Esophagus squamous epithelium (tissue), 5 donors: ENCODE measurements at places on chromosomes 2 and 18.

- DNase-seq, result no peak
These were observed 257.3 kb upstream of the HNMT start for GRCh38 chr2:137706786-137707613.

- DNase-seq, result no peak
These were observed 106.1 kb upstream of the EML6 start for GRCh38 chr2:54617409-54617808.

DNA sequence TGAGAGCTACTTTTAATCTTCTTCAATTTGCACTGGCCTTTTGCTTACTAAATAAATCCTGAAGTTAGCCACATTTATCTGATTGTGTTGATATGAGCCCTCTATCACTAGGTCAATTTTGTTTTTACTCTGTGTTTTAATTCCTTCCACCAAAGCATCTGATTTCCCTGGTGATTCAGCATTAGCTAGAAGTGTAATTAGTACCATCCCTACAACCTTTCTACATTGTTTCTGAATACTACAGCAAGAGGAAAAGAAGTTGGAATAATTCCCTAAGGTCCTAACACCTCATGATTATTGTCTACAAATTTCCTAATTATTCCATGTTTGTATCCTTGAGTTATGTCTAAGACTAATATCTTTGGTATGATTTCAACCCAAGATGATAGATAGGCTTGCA, 1093.6 kb downstream of the SUCLG1 start:
- no peak for DNase-seq

GRCh38 chr18:13539843-13540476, 186.4 kb downstream of the FAM210A start:
- DNase-seq, result no peak

DNA sequence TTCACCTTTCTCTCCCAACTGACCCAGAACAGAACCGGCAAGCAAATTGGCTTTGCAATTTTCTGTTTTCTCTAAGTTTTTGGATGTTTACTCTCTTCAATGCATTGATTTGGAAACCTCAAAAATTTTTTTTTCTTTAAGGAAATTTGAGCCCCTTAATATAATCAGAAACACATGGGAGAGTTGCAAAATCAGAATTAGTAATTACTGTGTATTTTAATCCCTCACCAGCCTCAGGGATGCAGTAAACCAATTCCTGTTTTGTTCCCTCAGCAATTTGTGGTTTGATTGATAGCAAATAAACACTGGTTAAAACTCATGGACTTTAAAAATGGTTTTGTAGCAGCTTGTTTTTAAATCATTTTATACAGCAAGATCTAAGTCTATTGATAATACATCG, 281.5 kb downstream of the NEDD4L start:
- DNase-seq, result no peak
